Neural crest cell (in vitro differentiated cells): ENCODE measurements at places on chromosomes 12 and 14. TPM values are rescaled to one million over a fixed set of nuclear protein-coding genes. Genes with fewer than 3 reads are reported as not detected.
A peak's percentile ranks its signal among the peaks of the same experiment; 100 is the strongest.

- H3K27ac ChIP-seq, result no peak overlapping the region
- H3K27me3 ChIP-seq, result peaks cover 5% of the 10 kb centered on the region
- no peak for DNase-seq
- H3K36me3 ChIP-seq, result no peaks in the 10 kb centered on the region
- H3K4me1 ChIP-seq, result peaks cover 27% of the 10 kb centered on the region
These were observed 25.9 kb downstream of the CMKLR1 start for GRCh38 chr12:108313241-108313605.

DNA sequence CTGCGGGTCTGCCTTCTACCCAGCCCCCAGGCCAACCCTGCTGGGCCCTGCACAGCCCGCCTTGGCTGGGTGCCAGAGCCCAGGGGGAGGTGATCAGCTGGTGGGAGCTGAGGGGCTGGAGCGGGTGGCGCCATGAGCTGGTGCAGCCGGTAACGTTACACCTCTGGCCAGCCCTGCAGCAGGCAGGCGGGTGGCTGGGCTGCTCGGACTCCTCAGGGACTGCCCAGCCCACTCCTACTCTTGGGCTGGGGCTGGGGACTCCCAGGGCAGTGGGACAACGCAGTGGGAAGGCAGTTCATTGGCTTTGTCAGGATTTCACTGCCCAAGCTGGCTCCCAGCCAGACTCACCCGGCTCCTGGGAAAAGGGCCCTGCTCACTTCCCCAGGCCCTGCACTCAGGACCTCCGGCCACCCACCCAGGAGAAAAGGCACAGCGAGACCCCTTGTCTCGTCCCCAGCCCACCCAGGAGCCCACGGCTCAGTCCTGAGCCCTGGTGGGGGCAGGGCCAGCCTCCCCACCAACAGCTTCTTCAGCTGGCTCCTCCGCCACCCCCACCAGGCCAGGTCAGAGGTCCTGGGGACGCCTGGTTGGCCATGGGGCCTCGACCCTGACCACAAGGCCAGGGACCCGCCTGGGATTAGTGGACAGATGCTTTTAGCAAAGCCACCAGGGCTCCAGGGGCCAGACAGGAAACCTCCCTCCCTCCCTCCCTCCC is 1.0 kb downstream of the PGF start:
- peaks cover 20% of the 10 kb centered on the region for H3K4me1 ChIP-seq
- H3K27ac ChIP-seq, result no peak overlapping the region
- no peaks in the 10 kb centered on the region for H3K27me3 ChIP-seq
- no peaks in the 10 kb centered on the region for H3K36me3 ChIP-seq
- DNase-seq, result no peak
- no peak overlapping the region for H3K4me3 ChIP-seq

GRCh38 chr12:45130881-45131281 is 80.0 kb upstream of the DBX2 start:
- DNase-seq, result peak; percentile 54
- H3K27ac ChIP-seq, result no peak overlapping the region
- peaks cover 14% of the 10 kb centered on the region for H3K4me1 ChIP-seq
- H3K36me3 ChIP-seq, result peaks cover 10% of the 10 kb centered on the region
- no peak overlapping the region for H3K4me3 ChIP-seq
- H3K27me3 ChIP-seq, result no peaks in the 10 kb centered on the region

GRCh38 chr12:5083955-5084849 is 40.5 kb downstream of the KCNA5 start:
- peaks cover 23% of the 10 kb centered on the region for H3K27me3 ChIP-seq
- H3K4me3 ChIP-seq, result no peak overlapping the region
- no peak overlapping the region for H3K27ac ChIP-seq
- DNase-seq, result peak; percentile 65
- no peaks in the 10 kb centered on the region for H3K4me1 ChIP-seq

GRCh38 chr14:67413806-67414769 is 2.1 kb upstream of the PLEK2 start:
- H3K27me3 ChIP-seq, result no peaks in the 10 kb centered on the region
- H3K4me1 ChIP-seq, result no peaks in the 10 kb centered on the region
- no peak overlapping the region for H3K27ac ChIP-seq
- no peak for DNase-seq
- no peak overlapping the region for H3K4me3 ChIP-seq
- no peaks in the 10 kb centered on the region for H3K36me3 ChIP-seq

- DNase-seq, result no peak
- no peak overlapping the region for H3K27ac ChIP-seq
- no peaks in the 10 kb centered on the region for H3K36me3 ChIP-seq
- no peaks in the 10 kb centered on the region for H3K27me3 ChIP-seq
- no peak overlapping the region for H3K4me3 ChIP-seq
These were observed 174.2 kb upstream of the PDE3A start for GRCh38 chr12:20194171-20194570.

DNA sequence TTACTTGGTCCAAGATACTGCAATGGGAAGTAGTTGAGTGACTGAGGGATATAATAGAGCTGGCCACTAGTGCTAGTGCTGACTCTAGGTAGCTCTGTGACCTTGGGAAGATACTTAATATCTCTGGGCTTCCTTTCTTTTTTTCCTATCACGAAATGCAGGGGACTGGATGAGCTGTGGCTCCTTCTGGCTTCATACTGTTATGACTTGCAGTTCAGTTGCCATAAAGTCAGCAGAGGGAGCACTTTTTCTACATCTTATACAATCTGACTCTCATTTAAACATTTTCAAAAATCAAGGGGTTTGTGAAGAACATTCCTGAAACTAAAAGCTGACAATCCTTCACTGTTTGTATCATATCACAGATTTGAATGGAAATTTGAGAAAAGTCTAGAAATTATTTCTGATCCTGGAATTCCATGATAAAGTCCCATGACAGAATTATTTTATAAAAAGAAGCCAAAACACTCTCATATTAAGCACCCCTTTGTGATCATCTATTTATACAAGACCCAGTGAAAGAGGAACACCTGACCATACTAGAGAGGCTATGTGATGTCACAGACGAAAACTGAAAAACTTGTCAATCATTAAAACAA is 5.3 kb downstream of the BHLHE41 start:
- no peaks in the 10 kb centered on the region for H3K36me3 ChIP-seq
- no peak overlapping the region for H3K27ac ChIP-seq
- peaks cover 80% of the 10 kb centered on the region for H3K27me3 ChIP-seq
- no peak for DNase-seq

DNA sequence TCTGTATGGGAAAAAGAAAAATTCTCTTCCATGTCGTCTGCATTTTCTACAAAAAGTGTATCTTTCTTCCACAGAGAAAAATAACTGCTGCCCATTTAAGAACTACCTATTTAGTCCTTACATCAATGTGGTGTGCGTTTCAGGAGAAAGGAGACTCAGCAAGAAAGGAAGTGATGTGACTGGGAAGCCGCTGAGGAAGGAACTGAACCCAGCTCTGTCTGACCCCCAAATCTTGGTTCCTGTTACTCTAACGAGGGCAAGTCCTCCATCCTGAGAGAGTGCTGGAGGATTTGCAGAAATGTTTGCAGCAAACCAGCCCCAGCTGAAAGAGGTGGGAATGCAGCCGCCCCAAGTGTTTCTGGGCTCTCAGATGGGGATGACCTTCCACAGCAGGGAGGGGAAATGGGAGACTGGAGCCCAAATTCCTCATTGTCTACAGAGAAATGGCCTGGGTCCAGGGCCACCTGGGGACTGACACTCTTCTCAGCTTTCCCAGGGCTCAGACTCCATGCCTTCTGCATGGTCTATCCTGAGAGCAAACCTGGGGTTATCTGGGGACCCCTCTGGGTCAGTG is 6.7 kb upstream of the MLEC start:
- H3K27ac ChIP-seq, result no peak overlapping the region
- peaks cover 4% of the 10 kb centered on the region for H3K4me1 ChIP-seq
- H3K4me3 ChIP-seq, result no peak overlapping the region
- DNase-seq, result no peak
- no peaks in the 10 kb centered on the region for H3K27me3 ChIP-seq

DNA sequence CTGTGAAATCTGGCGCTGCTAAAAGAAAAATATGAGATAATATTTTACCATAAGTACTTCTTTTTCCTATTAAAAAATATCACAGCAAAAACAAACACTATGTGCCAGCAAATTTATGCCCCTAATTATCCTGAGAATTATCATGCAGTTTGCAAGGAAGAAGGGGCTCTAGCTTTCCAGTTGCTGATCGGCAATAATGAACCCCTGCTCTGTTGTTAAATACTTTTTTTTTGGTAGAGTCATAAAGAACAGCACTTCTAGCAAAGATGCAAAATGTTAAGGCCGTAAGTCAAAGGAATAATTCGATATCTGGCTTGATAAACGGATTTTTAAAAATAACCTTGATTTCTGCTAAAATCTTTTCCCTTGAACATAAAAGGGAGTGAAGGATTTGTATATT is 108.9 kb downstream of the PDE3A start:
- H3K36me3 ChIP-seq, result no peaks in the 10 kb centered on the region
- H3K4me3 ChIP-seq, result peak overlapping the region; percentile 6
- peaks cover 10% of the 10 kb centered on the region for H3K4me1 ChIP-seq
- no peak for DNase-seq
- H3K27me3 ChIP-seq, result no peaks in the 10 kb centered on the region
- peak overlapping the region; percentile 35 for H3K27ac ChIP-seq

GRCh38 chr12:6941782-6942181 is 1.8 kb upstream of the RNU7-1 start:
- H3K4me1 ChIP-seq, result peaks cover 46% of the 10 kb centered on the region
- H3K27me3 ChIP-seq, result peaks cover 26% of the 10 kb centered on the region
- H3K4me3 ChIP-seq, result peak overlapping the region; percentile 74

DNA sequence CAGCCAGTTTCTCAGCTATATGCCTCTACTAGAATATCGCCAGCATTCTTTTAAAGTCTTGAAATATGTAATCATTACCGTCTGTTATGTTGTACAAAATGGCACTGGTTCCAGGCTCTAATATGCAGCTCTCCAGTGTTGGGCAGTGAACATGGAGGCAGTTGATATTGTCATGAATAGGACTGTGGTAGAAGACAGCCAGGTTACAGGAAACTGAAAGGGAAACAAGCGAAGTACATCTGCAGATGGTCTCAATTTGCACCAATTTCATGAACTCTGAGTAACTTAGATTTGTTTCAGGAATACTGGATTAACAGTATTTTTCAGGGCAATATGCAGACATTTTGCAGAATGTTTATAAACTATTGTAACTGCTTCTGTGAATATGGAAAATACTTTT is 13.4 kb upstream of the KLHL42 start:
- H3K4me1 ChIP-seq, result no peaks in the 10 kb centered on the region
- H3K4me3 ChIP-seq, result no peak overlapping the region
- no peak overlapping the region for H3K27ac ChIP-seq
- no peak for DNase-seq
- no peaks in the 10 kb centered on the region for H3K27me3 ChIP-seq

- H3K27me3 ChIP-seq, result no peaks in the 10 kb centered on the region
- DNase-seq, result no peak
- H3K36me3 ChIP-seq, result no peaks in the 10 kb centered on the region
- no peak overlapping the region for H3K4me3 ChIP-seq
These were observed 148.8 kb upstream of the EGLN3 start for GRCh38 chr14:34099635-34100034.

DNA sequence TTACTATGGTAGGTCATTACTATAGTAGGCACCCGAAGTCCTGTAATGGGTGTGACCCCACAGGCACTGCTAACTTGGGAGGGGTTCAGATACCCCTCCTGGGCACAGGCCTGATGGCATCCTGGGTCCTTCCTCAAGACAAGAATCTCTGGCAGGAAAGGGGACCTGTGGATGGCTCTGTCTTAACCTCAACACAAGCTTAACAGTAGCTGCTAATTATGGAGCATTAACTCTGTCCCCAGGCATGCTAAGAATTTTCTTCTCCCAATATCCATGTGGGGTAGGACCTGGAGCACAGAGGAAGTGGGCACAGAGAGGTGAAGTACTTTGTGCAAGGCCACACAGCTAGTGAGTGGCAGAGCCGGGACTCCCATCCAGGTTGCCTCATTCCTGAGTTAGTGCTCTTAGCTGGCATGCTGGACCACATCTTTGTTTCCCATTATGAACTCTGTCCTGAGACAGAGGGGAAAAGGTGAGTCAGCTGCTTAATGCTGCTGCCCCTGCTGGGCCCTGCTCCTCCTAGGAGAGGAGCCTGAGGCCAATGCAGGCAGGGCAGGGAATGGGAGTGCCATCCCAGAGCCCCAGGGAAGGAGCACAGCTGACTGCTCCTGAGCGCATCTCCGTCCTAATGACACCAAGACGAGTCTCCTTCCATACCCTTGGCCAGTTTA is 32.1 kb downstream of the GALNT16 start:
- DNase-seq, result no peak
- peaks cover 12% of the 10 kb centered on the region for H3K4me1 ChIP-seq
- no peaks in the 10 kb centered on the region for H3K36me3 ChIP-seq
- no peaks in the 10 kb centered on the region for H3K27me3 ChIP-seq
- no peak overlapping the region for H3K4me3 ChIP-seq

GRCh38 chr12:117026343-117026742 is 72.9 kb downstream of the TESC start:
- H3K36me3 ChIP-seq, result peaks cover 6% of the 10 kb centered on the region
- peaks cover 5% of the 10 kb centered on the region for H3K4me1 ChIP-seq
- H3K27ac ChIP-seq, result peak overlapping the region; percentile 50
- H3K4me3 ChIP-seq, result no peak overlapping the region

GRCh38 chr12:80192087-80192486 is 92.8 kb downstream of the OTOGL start:
- H3K4me3 ChIP-seq, result no peak overlapping the region
- no peaks in the 10 kb centered on the region for H3K27me3 ChIP-seq
- H3K27ac ChIP-seq, result no peak overlapping the region
- peaks cover 14% of the 10 kb centered on the region for H3K4me1 ChIP-seq

DNA sequence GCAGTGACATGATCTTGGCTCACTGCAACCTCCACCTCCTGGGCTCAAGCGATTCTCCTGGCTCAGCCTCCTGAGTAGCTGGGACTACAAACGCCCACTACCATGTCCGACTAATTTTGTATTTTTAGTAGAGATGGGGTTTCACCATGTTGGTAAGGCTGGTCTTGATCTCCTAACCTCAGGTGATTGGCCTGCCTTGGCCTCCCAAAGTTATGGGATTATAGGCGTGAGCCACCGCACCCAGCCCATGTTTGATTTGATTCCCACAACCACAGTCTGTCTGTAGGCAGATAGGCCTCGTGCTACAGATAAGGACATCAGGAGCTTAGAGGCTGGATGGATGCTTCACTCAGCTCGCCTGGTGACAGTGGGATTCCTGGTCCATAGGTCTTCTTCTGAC is 23.0 kb downstream of the EML1 start:
- no peaks in the 10 kb centered on the region for H3K36me3 ChIP-seq
- peaks cover 26% of the 10 kb centered on the region for H3K4me1 ChIP-seq
- H3K4me3 ChIP-seq, result no peak overlapping the region
- no peak overlapping the region for H3K27ac ChIP-seq
- H3K27me3 ChIP-seq, result no peaks in the 10 kb centered on the region

ABCC9 gene
- 2.8 and 3.0 TPM in 2 replicates for total RNA-seq

POTEG gene
- total RNA-seq, result not detected in 2 replicates

TAS2R19 gene
- total RNA-seq, result 2.8 and 3.3 TPM in 2 replicates

TXNDC16 gene
- total RNA-seq, result 11.1 and 11.5 TPM in 2 replicates

RESF1 gene
- 49.2 and 51.5 TPM in 2 replicates for total RNA-seq

REC8 gene
- 160 and 163 TPM in 2 replicates for total RNA-seq

ANO4 gene
- total RNA-seq, result 0.23 and 0.61 TPM in 2 replicates

NGB gene
- total RNA-seq, result not detected in 2 replicates
